Esophagus muscularis mucosa (tissue), 4 donors: ENCODE measurements at places on chromosomes 12 and 14.
A peak's percentile ranks its signal among the peaks of the same experiment; 100 is the strongest.

DNA sequence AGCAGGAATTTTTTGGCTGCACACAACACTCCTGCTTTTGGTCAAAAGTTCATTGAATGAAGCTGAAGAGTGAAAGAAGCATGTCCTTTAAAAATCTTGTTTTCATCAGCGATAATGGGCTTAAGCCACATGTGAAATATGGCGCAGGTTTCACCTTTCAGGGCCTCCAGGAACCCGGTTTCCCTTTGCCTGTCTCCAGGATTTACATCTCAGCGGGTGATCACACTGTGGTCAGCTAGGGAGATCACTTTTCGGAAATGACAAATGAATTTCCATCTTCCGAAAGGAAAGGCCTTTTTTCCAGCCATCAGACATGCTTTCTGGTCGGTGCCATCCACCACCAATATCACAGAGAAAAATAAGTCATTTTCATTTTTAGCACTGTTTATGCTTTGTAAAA, 727.1 kb upstream of the TBX3 start:
- no peak overlapping the region for H3K4me3 ChIP-seq
- no peaks in the 10 kb centered on the region for H3K36me3 ChIP-seq
- no peaks in the 10 kb centered on the region for H3K27me3 ChIP-seq
- H3K27ac ChIP-seq = no peak overlapping the region

- DNase-seq = peak; percentile 84
- H3K27me3 ChIP-seq = peaks cover 38% of the 10 kb centered on the region
- H3K36me3 ChIP-seq = no peaks in the 10 kb centered on the region
Observed at GRCh38 chr12:54680374-54680773, 32.2 kb upstream of the DCD start.

DNA sequence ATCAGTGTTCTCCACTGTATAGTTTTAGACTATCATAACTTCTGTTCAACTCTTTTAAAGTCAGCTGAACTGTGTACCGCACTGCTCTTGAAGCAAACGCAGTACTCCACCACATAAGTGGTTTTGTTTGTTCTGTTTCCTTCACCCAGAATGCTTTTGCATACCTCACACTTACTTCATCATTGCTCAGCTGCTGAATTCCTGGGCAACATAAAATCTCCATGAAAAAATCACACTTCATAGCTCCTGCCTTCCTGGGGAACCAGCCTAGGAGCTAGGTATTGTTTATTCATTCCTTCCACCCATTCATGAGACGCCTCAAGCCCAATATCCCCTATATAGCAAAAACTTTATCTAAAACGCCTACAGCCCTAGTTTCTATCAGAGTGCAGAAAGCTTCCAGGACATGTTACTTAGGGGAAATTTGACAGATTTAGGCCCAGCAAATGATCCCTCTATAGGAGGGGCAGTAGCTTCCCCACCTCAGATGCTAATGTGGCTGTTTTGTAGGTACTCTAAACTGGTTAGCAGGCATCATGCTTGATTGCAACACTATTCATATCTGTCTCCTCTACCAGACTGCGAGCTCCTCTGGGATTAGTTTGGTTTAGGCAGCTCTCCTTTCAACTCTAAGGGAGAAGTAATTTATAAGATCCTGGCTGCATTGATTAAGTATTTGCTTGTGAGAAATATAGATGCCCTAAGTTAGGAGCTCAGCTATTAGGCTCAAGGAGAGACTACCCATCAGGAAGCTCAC, 44.5 kb downstream of the LRRC9 start:
- H3K4me3 ChIP-seq = peak overlapping the region; percentile 37
- H3K27ac ChIP-seq = no peak overlapping the region
- no peaks in the 10 kb centered on the region for H3K4me1 ChIP-seq
- no peak for DNase-seq
- no peaks in the 10 kb centered on the region for H3K27me3 ChIP-seq

DNA sequence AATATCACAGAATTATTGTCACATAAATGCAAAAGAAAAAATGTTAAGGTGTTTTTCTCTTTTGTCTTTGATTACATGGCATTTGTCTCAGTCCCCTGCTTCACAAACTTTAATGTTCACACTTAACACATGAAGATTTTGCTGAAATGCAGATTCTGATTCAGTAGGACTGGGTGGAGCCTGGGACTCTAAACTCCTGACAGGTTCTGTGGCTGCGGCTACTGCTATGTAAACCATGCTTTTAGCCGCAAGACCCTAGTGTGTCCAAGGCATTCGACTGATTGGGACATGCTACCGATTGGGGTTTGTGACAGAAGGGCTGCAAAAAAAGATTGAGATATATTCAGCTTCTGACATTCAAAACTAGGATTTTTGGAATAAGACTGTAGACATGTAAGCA, 72.6 kb upstream of the SLC35F4 start:
- DNase-seq = no peak
- H3K4me3 ChIP-seq = no peak overlapping the region
- no peaks in the 10 kb centered on the region for H3K27me3 ChIP-seq

DNA sequence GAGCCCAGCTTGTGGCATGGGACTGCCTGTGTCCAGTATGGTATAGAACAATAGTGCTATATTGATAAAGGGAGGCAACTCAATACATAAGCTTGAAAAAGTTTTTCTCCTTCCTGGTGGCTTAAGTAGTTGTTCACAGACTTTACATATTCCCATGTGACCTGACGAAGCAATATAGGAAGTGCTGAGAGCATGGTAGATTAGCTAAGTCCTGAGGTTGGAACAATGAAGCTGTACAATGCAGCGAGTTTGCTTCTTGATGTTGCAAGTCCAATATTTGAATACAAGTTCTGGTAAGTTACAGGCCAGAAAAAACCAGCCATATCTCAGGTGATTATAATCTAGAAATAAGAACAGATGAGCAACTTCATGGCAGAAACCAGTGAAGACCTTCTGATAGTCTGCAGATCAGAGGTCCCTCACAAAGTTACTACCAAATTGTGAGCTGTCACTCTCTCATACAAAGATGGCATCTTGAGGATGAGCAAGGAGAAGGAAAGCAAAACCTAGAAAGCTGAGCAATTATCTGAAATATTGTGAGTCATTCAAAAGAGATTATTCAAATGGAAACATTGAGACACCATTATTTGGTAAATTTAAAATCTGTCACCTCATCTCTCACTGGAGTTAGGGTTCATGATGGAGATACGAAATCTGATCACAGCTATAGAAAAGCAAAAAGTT, 72.9 kb upstream of the BTG1 start:
- no peak for DNase-seq
- H3K36me3 ChIP-seq = no peaks in the 10 kb centered on the region
- no peak overlapping the region for H3K27ac ChIP-seq
- H3K4me1 ChIP-seq = no peaks in the 10 kb centered on the region
- no peak overlapping the region for H3K4me3 ChIP-seq

DNA sequence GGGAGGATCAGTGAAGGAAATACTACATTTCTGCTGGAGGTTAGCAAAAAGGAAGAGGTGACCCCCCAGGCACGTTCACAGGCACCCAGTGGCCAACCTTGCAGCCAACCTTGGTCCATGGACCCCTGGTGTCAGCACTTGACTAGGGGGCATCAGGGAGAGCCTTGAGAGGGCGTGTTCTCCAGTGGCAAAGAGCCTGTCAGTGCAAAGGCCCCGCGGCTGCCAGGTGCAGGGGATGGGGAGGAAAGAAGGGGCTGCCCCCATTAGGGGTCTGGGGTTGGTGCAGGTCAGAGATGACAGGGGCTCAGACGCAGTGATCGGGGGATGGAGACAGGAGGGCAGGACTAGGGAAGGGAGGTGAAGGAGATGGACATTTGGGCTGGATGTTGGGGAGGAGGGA, 22.7 kb upstream of the ULK1 start:
- no peaks in the 10 kb centered on the region for H3K36me3 ChIP-seq
- H3K4me1 ChIP-seq = no peaks in the 10 kb centered on the region
- no peak overlapping the region for H3K4me3 ChIP-seq
- H3K27ac ChIP-seq = no peak overlapping the region

DNA sequence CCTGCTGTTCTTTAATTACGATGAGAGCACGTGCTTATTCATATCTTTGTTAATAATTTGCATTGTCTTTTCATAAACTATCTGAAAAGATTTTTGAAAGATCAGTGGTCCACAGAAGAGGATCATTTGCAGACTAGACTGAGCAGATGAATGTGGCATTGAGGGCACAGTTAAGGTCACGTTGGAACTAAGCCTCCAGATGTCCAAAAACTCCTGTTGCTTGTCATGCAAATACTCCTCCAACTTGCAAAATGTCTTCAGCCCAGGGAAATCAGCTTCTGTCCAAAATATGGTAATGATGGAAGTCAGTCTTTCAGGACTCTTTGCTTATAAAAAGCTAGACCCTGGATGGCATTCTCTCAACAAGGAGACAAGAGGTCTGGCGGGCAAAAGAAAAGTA, 201.6 kb upstream of the TMEM260 start:
- no peaks in the 10 kb centered on the region for H3K27me3 ChIP-seq
- peak overlapping the region; percentile 22 for H3K27ac ChIP-seq
- no peak for DNase-seq
- H3K4me3 ChIP-seq = no peak overlapping the region
- H3K36me3 ChIP-seq = no peaks in the 10 kb centered on the region

DNA sequence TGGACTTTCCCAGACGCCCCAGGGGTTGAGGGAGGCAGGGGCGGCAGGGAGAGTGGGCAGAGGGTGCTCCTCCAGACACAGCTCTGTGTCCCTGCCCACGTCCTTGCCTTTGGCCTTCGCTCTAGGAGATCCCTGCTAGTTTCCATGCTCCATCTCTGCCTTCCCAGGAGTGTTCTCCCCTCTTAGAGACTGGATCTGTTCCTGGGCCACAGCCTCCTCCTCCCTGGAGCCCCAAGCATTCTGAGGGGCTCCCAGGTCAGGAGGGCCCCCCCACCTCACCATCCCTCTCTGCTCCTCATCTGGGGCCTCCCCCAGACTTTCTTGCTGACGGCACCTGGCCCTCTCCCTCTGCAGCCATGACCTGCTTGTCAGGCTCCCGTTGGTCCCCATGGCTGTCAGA, 216.0 kb upstream of the FKBP4 start:
- no peak overlapping the region for H3K27ac ChIP-seq

DNA sequence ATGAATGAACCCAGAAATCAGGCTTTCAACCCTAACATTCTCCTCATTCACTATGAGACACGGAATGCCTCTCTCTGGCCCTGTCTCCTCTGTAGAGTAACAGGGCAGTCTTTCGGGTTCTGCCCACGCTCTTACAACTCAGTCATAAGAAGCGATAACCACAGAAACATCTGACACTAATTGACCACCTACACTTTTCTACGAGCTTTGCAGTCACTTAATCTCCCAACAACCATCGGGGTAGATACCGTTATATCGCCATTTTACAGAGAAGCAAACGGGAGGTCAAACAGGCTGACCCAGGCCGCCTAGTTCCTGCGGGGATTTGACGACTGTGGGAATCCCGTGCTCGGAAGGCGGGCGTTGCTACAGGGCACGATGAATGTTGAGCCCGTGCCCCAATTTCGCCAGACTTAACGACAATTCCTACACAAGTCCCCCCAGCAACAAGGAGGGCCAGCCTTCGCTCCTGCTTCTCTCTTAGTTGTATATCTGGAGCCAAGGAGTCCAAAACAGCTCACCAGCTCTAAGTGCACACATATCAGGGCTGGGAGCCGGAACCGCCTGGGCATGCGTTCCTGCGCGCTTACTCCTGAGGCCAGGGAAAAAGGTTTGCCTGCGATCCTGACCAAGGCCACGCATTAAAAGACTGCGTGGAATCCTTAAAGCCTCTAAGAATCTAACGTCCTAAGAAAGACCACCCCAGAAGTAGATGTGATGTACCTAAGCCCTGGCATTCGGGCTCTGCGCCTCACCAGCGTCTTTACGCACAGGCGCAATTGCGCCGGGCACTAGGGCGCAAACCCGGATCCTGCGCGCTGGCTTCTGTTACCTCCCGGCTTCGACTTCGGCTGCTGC, 38.7 kb upstream of the TBX5 start:
- peaks cover 25% of the 10 kb centered on the region for H3K27me3 ChIP-seq
- no peaks in the 10 kb centered on the region for H3K36me3 ChIP-seq
- no peaks in the 10 kb centered on the region for H3K4me1 ChIP-seq
- no peak for DNase-seq
- no peak overlapping the region for H3K27ac ChIP-seq

- no peak overlapping the region for H3K27ac ChIP-seq
- H3K27me3 ChIP-seq = peaks cover 27% of the 10 kb centered on the region
- H3K4me3 ChIP-seq = no peak overlapping the region
- H3K36me3 ChIP-seq = peaks cover 6% of the 10 kb centered on the region
- H3K4me1 ChIP-seq = peaks cover 11% of the 10 kb centered on the region
Observed at GRCh38 chr14:103136388-103137271, 13.4 kb downstream of the TNFAIP2 start.

DNA sequence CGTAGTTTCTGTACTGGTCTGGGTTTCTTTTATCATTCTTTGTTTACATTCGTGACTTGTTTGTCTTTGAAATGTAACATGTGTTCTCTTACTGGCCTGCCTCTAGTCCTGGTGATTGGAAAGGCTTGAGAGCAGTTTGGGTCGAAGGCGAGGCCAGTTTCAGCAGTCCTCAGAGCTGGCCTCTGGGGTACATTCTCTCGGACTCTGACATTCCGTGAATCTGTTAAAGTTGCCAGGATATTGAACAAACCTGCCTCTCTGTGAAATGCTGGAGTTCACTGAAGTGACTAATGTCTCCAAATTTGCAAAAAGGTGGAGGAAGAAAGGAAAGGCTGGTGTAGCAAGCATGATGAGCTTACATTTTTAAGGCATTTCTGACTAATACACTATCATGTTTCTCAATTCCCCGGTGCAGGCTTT, 1.5 kb downstream of the PLEKHA5 start:
- no peak for DNase-seq
- H3K4me3 ChIP-seq = peak overlapping the region; percentile 100
- H3K36me3 ChIP-seq = no peaks in the 10 kb centered on the region

DNA sequence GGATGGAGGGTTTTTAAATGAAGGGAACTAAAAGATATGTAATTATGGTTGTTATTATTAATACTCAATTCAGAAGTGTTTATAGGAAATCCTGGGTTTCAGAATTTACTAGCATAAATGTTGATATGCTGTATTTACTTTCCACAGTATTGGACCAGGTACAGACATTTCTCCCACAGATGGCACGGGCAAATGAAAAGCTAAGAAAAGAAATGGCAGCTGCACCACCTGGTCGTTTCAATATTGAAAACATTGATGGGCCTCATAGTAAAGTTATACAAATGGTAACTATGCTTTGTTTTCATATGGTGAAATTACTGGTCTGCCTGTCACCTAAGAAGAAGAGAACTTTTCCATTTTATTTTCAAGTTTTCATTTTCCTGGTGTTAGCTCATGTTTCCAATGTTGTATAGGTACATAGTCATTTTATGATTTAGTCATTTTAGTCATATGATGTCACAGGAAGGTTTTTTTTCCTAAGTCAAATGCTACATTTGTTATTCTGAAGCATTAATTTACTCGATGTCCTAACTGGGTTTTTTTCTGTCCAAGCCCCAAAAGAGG, 5.5 kb downstream of the NOPCHAP1 start:
- H3K4me3 ChIP-seq = no peak overlapping the region
- H3K36me3 ChIP-seq = peaks cover 55% of the 10 kb centered on the region
- peaks cover 9% of the 10 kb centered on the region for H3K4me1 ChIP-seq
- no peaks in the 10 kb centered on the region for H3K27me3 ChIP-seq

DNA sequence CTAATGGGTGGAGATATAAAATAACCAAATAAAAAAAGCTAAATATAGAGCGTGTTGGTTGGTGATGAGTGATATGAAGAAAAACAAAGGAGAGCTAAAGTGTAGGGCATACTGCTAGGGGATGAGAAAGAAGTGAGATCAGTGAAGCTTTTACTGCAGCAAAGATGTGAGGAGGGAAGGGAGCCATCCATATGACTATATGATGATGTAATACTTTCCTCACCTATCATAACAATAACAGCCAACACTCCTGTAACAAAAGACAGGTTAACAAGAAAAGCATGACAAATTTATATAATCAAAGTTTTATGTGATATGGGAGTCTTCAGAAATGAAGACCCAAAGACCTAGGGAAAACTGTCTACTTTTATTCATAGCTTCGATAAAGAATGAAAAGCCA, 57.4 kb upstream of the LRFN5 start:
- H3K4me1 ChIP-seq = no peaks in the 10 kb centered on the region
- H3K27ac ChIP-seq = no peak overlapping the region
- DNase-seq = no peak
- H3K36me3 ChIP-seq = no peaks in the 10 kb centered on the region
- no peak overlapping the region for H3K4me3 ChIP-seq
